ENCODE measurements at places on chromosomes 7 and 10.

DNA sequence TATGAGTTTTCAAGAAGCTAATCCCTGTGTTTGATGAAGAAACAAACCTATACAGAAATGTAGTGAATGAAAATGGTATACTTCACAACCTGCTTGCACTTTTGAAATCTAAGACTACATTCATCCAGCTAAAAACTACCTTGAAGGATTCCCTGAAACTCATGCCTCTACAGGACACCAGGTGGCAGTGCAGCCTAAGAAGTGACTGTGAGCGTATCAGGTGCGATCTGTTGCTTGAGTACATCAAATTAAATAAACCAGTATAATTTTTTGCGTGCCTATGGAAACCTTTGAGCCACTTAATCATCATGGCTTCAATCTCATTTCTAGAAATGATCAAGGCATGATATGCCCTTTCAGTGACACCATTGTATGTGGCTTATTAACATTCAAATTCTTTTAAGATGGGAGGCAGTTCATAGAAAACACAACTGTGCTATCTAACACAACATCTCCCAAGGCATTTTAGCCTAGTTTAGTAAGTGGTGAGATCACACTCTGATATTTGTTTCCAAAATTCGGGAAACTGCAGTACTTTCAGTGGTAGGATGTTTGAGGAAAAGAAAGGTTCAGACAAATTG lies 57.4 kb downstream of the PPP1R17 start:
- no peaks in the 10 kb centered on the region for H3K36me3 ChIP-seq
- no peaks in the 10 kb centered on the region for H3K27me3 ChIP-seq
- H3K4me1 ChIP-seq: no peaks in the 10 kb centered on the region
- H3K27ac ChIP-seq: no peak overlapping the region

DNA sequence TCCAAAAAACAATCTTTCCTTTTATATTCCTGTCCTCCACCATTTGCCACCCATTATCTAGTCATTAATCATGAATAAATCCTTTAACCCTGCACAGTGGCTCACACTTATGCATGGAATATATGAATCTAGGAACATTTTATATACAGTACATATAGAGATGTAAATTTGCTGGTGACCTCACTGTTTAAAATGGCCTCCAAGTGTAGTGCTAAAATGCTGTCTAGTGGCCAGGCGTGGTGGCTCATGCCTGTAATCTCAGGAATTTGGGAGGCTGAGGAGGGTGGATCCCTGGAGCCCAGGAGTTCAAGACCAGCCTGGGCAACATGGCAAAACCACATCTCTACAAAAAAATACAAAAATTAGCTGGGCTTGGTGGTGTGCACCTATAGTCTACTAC lies 9.6 kb downstream of the NANOS1 start:
- DNase-seq: no peak
- H3K4me3 ChIP-seq: no peak overlapping the region
- H3K27me3 ChIP-seq: no peaks in the 10 kb centered on the region
- no peaks in the 10 kb centered on the region for H3K4me1 ChIP-seq
- peaks cover 43% of the 10 kb centered on the region for H3K36me3 ChIP-seq
- no peak overlapping the region for H3K27ac ChIP-seq

DNA sequence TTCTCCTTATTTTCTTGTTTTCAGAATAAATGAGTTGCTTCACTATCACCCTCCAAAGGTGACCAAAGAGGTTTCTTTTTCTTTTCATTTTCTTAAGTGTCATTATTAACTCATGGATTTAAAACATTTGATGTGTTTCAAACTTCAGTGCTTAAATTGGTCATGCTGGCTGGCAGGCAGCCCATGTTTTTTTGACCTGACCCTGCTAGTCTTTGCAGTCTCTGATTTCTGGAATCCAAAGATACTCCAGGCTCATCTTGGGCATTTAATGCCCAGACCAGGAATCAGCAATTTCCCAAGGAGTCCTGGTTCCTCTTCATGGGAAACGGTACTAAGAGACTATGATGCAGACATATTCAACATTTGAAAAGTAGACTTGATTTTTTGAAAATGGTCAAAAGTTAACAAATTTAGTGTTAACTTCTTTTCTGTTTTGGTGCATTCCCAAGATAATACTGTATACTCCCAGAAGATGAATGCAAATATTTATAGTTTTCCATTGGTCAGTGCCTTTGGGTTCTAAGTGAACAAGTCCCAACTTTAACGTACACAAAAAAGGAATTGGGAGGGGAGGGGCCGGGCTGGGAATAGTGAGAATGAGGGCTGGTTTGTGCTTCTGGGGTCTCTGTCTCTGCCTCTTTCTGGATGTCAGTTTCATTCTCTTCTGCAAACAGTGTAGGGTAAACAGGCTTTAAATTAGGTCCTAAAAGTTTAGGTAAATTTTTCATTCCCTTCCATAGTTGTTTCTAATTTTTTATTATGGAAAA lies 19.8 kb downstream of the NUB1 start:
- peaks cover 22% of the 10 kb centered on the region for H3K36me3 ChIP-seq
- H3K4me3 ChIP-seq: no peak overlapping the region
- no peak for DNase-seq
- no peaks in the 10 kb centered on the region for H3K27me3 ChIP-seq

- DNase-seq: no peak
- H3K27me3 ChIP-seq: no peaks in the 10 kb centered on the region
- no peaks in the 10 kb centered on the region for H3K36me3 ChIP-seq
- H3K4me1 ChIP-seq: no peaks in the 10 kb centered on the region
Observed at GRCh38 chr7:159010411-159010810, 134.3 kb downstream of the VIPR2 start.

- peaks cover 7% of the 10 kb centered on the region for H3K4me1 ChIP-seq
- H3K27me3 ChIP-seq: peaks cover 9% of the 10 kb centered on the region
- no peaks in the 10 kb centered on the region for H3K36me3 ChIP-seq
- H3K27ac ChIP-seq: no peak within 1 kb of the TSS
- peak; percentile 2 for DNase-seq
- peak within 1 kb of the TSS; percentile 2 for H3K4me3 ChIP-seq
Observed at GRCh38 chr10:7666253-7667023, at the start of gene ITIH5. Gene ITIH5 (minus strand): TSS chr10:7666966. CDS start chr10:7666892, 74 bp downstream.

- no peak overlapping the region for H3K27ac ChIP-seq
- H3K27me3 ChIP-seq: no peaks in the 10 kb centered on the region
- no peaks in the 10 kb centered on the region for H3K4me1 ChIP-seq
- no peak for DNase-seq
- H3K4me3 ChIP-seq: no peak overlapping the region
Observed at GRCh38 chr7:129959471-129960203, 6.9 kb upstream of the UBE2H start.

Measured in naive thymus-derived CD4-positive, alpha-beta T cell (primary cell).